Heart left ventricle (tissue), 16 donors: ENCODE measurements at places on chromosomes 5 and 9. TPM values are rescaled to one million over a fixed set of nuclear protein-coding genes. Genes with fewer than 3 reads are reported as not detected.

Gene WNT8A
- not detected for total RNA-seq

Gene DMRT2
- total RNA-seq, result 0.33 TPM

Gene FSD1L
- total RNA-seq, result 8.7 TPM

Gene FOXD4
- total RNA-seq, result not detected

Gene BOD1
- total RNA-seq, result 46.0 TPM

Gene C5orf58
- not detected for total RNA-seq
